Stimulated activated CD8-positive, alpha-beta memory T cell treated with anti-CD3 and anti-CD28 coated beads, Interleukin-4, amount 100 ng/mL, for 1 hour (primary cell): ENCODE measurements at places on chromosomes 5 and 9.

DNA sequence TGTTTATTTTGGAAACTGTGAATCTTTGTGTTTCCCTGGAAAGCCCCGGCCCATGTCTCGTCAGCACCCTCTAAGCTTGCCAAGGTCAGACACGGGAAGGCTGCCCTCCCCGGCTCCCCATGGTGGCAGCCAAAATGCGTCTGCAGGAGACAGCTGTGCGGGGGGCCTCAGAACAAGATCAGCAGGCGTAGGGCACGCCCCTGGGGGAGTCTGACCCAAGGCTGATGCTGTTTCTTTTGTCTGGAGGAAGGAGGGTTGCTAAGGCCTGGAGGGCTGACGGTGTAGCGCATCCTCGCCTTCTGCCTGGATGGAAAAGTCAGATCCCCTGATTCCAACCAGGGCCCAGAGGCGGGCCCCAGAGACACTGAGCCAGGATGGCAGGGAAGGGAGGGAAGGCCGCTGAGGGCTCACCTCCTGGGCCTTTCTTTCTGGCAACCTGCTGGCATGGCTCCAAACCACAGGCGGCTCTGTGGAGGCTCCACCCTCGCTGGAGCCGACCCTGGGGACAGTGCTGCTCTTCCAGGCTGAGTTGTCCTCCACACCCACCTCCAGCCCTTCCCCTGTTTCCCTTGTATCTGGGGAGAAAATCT lies 57.2 kb downstream of the OLFM1 start:
- no peak for DNase-seq

- DNase-seq: no peak
Measured at GRCh38 chr5:51194671-51195070, 188.6 kb upstream of the ISL1 start.

DNA sequence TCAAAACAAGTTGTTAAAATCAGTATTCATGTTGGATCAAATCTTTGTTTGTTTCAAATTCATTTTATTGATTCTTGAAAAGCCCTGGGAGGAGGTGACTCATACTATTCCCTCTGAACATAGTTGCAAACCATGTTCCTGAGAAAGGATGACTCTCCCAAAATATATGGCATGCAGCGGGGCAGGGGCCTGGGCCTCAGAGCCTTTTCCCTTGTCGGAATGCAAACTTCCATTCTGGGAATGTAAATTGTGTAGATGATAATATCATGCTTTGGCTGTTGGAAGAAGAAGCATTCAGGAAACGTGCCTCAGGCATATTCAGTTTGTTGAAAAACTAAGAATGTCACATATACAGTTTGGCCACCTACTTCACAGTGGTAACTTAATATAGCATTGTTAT lies 242.0 kb downstream of the AUH start:
- no peak for DNase-seq

DNA sequence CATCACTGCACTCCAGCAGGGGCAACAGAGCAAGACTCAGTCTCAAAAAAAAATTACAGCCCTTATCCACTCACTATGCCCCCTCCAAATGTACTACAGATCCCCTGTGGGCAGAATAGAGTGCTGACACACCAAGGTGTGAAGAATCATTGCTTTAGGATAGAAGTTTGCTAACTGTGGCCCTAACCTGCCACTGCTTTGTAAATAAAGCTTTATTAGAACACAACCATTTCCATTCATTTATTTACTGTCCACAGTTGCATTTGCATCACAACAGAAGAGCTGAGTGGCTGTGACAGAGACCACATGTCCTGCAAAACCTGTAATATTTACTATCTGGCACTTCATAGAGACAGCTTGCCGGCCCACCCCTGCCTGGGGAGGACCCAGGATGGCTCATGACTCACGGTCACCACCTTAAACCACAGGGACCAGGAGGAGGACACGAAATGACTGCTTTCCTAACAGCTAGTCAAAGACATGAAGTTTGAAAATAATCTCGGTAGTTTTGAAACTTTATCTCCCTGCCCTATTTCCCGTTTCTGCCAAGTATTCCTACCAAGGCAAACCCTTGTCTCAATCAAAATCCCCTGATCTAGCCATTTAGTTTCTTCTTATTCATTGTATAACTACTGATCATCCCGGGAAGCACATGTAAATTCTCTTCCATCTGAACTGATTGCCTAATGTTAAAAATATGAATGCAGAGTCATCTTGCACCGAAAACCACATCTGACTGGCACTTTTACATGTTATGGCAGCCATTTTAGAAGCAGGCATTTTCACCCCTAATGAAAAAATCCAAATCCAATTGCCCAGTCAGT lies 206.1 kb downstream of the SLIT3 start:
- DNase-seq: no peak

- no peak for DNase-seq
Measured at GRCh38 chr9:77960356-77961153, 71.1 kb downstream of the GNAQ start.

DNA sequence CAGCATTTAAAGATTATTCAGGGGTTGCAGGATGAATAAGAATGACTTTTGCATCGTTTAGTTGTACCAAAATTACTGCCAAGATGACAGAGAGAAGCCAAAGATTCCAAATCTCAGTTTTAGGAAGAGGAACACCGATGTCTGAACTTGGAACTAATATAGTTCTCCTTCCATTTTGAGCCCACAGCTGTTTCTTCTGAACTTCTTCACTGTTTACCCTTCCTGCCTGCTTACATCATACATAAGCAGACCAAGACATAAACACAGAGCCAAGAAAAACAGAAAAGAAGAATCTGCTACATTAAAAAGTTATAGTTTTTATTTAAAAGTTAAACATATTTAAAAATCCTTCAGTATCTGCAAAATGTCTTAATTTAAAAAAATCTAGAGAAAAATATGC lies 146.9 kb upstream of the RAPGEF1 start:
- no peak for DNase-seq

GRCh38 chr9:115084709-115085108 lies 33.2 kb downstream of the TNC start:
- no peak for DNase-seq

GRCh38 chr5:100860407-100860806 lies 42.7 kb downstream of the ST8SIA4 start:
- no peak for DNase-seq

- no peak for DNase-seq
Measured at GRCh38 chr5:177131019-177131320, 2.6 kb upstream of the NSD1 start.

GRCh38 chr9:135589596-135590485 lies 28.3 kb downstream of the PAEP start:
- no peak for DNase-seq

DNA sequence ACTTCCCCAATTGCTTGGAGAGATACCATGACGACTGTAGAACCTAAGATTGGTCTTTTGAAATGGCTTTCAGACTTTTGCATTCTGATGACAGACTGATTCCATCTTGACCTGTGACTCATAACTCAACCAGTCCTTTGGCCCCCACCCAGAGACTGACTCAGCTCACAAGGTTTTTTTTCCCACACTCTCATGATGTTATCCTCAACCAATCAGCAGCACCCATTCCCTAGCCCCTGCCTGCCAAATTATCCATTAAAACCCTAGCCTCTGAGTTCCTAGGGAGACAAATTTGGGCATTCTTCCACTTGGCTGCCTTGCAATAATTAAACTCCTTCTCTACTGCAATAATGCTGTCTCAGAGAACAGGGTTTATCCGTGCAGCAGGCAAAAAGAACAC lies 1263.3 kb upstream of the CDH9 start:
- DNase-seq: no peak

DNA sequence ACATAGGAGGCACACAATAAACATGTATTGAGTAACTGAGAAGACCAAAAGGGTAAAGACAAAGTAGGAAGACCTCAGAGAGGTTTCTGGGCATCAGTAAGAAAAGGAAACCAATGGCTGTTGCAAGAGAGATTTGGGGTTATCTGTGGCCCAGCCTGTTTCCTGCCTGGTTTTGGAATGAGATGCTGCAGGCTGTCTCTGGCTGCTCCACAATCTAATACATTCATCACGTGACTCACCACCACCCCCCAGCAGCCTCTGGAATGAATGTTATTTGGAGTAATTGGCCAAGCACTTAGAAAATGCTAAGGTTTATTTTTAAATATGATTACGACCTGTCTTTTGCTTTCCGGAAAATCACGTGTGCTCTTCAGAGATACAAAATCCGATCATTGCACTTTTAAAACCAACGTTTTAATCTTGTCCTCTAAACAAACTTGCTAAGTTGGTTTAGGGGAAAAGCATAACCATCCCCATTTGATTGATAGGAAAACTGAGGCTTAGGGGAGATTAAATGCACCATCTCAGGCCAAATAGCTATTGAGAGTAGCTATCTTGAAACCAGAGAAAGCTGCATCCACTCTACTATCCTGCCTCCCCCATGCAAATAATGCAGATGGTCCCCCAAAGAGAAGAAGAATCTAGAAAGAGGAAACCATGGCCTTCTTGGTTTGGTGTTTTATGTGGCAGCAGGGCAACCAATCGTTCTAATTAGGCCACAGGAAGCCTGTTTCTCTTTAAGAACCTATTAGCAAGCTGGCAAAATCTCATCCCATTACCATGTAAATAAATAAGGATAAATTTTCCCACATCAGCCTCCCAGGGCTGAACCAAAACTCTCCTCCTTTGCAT lies 151.8 kb upstream of the ADRA1B start:
- no peak for DNase-seq

- DNase-seq: no peak
Measured at GRCh38 chr5:58854441-58854840, 271.6 kb downstream of the RAB3C start.

DNA sequence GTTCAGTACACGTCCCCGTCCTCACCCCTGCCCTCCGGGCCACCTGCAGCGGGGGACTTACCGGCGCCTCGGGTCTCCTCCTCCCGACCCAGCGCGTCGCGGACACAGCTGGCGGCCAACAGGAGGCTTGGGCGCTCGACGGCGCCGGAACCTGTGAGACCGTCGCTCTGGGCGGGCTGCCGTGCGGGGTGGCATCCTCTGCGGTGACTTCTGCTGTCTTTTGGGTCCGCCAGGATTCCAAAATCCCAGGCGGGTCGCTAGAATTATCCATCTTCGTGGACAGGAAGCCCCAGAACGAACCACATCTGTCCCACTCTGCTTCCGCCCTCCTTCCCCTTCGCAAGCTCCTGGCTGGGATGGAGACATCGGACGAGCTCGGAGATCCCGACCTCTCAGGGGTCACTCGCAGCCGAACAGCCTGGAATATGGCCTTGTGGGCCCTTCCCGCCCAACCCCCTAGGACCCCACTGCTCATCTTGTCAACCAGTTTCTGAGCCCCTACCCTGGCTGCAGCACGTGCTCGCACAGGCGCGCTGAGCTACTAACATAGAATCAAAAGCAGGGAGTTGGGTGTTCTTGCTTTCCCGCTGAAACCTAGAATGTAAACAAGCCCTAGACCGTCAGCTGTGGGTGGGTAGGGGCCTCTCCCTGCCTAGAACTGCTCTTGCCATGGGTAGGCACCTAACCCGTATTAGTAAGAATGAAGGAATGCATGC lies 947 bp upstream of the MARCHF3 start:
- DNase-seq: no peak

DNA sequence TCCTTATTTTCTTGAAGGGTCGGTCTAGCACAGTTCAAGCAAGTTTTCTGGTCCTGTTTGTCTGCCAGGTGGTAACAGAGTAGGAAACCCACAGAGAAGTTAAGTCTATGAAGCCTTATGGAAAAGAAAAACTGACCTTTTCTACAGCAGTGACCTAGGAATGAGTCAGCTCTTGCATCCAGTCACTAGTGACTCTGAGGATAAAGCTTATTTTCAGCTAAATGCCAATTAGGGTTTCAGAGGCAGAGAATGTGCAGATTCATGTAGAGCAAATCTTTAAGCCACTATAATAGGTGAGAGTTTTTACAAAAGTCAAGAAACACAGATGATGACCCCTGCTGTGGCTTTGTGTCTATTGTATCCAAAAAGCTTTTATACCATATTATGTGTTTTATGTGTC lies 100.7 kb downstream of the CWC27 start:
- no peak for DNase-seq

- no peak for DNase-seq
Measured at GRCh38 chr5:127933348-127933747, 150.2 kb upstream of the SLC12A2 start.

- no peak for DNase-seq
Measured at GRCh38 chr5:17154211-17154996, 63.0 kb upstream of the BASP1 start.

GRCh38 chr5:150036513-150036912 lies 36.0 kb downstream of the HMGXB3 start:
- DNase-seq: no peak

DNA sequence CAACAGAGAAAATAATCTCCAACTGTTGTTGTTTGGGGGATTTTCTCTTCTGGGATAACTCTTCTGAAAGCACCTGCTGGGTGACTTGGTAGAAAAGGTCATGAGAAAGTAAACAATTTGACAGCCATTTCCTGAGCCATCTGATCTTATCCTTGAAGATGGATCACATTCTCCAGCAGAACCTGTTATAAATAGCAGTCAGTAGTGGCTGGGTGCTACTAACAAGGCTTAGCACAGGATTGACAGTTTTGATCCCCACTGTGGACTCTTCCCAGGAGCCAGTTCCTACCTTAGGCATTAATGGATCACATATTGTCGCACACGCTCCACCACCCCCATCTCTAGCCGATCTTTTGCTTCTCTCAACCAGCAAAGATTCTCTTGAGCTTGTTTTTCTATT lies 220.2 kb downstream of the PLK2 start:
- no peak for DNase-seq

GRCh38 chr5:96973532-96974401 lies 37.9 kb downstream of the LNPEP start:
- no peak for DNase-seq

GRCh38 chr5:109354761-109355160 lies 55.0 kb downstream of the PJA2 start:
- no peak for DNase-seq

- no peak for DNase-seq
Measured at GRCh38 chr5:99706160-99706559, 777.4 kb upstream of the CHD1 start.

GRCh38 chr5:170104299-170104698 lies 1.4 kb upstream of the FOXI1 start:
- no peak for DNase-seq

- DNase-seq: no peak
Measured at GRCh38 chr5:172920447-172920849, 38.8 kb upstream of the RPL26L1 start.
